ENCODE measurements at places on chromosomes 4 and X.

- no peak for DNase-seq
Measured at GRCh38 chr4:77074381-77074831, 1.4 kb downstream of the CCNI start.

DNA sequence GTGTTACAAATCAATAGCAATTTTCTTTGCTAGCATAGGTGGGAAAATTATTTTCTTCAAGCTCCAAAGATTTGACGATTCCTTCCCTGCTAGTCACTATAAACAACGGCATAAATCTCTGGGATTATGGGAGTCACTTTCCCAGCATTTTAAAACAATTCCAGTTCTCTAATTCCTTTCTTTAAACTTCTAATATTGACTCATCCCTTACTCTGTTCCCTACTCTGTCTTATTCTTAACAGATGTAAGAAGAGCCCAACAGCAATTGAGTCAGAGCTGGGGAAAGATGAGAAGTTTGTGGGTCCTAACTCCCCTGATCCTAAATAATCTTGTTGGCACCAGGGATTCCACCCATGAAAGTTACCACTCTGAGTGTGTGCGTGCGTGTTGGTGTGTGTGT is 47.4 kb upstream of the IL21 start:
- DNase-seq: no peak

DNA sequence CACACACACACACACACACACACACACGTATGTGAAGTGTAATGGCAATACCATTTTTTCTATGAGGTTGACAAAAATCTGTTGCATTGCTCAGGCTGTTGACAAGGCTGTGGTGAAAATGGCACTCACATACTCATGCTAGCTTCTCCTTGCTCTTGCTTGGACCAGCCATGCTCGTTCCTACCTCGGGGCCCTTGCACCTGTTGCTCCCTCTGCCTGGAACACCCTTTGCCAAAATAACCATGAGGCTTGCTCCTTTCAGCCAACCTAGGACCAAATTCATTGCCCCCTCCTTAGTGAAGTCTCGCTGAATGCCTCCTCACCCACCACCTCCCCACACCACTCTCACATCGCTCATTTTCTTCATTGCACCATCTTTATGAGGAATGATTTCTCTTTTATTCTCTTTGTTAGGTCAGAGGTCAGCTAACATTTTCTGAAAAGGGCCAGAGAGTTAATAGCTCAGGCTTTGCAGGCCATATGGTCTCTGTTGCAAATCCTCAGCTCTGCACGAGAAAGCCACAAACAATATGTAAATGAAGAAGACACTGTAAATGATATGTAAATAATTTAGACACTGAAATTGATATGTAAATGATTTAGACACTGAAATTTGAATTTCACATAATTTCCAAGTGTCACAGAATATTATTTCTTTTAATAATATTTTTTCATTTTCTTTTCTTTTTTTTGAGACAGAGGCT is 13.3 kb downstream of the SLC38A5 start:
- no peak for DNase-seq

DNA sequence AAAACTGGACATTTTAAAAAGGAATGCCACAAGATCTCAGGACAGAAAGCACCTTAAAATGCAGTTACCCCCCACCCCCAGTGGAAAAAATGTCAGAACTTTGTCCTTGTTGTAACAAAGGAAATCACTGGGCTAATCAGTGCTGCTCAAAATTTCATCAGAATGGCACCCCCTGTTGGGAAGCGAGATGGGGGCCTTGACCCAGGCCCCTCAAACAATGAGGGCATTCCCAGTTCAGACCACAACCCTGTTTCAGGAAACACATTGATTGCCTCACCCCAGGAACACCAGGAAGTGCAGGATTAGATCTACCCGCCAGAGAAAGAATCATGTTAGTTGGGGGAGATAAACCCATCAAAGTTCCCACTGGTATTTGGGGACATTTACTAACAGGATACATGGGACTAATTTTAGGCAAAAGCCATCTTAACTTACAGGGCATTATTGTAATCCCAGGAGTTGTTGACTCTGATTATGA is 16.4 kb downstream of the SPIN2B start:
- DNase-seq: no peak

DNA sequence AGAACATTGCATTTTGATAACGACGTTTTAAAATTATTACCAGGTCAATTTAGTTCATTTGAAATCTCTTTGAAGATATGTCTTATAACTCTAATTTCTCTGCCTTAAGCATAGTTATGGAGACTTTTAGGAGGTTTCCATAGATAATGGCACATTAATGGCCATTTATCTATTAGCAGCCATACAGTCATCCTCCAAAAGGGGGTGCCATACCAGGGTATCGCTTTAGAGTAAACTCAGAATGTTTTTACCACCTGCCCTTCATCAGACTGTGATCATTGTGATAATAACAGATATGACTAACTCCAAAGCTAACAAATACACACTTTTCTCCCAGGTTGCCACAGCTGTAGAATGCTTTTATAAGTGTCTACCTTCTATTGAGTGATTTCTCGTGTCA is 461.5 kb downstream of the FSTL5 start:
- no peak for DNase-seq

All from RPMI8226 (cell line).